ENCODE measurements at places on chromosomes 16 and 17.

- DNase-seq: no peak
These were observed 46.4 kb downstream of the NUP88 start for GRCh38 chr17:5373112-5373511.

DNA sequence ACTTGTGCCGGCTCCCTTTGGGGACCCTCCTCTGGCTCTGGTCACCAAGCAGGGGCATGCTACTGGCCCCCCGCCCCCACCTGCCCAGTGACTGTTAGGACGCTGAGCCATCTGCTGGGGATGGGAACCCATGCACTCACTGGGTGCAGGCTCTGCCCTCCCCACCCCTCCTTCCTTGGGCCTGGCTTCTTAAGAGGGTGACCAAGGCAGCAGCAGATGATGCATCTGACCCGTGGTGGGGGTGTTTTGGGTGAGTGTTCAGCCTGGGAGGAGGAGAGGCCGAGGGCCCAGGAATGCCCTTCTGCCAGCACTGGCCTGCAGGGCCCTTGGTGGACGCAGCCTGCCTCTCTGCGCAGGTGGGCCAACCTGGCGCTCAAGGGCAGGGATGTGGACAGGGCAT, 19.2 kb upstream of the MTSS2 start:
- no peak for DNase-seq

- DNase-seq: no peak
These were observed 11.5 kb downstream of the CFDP1 start for GRCh38 chr16:75421820-75422126.

DNA sequence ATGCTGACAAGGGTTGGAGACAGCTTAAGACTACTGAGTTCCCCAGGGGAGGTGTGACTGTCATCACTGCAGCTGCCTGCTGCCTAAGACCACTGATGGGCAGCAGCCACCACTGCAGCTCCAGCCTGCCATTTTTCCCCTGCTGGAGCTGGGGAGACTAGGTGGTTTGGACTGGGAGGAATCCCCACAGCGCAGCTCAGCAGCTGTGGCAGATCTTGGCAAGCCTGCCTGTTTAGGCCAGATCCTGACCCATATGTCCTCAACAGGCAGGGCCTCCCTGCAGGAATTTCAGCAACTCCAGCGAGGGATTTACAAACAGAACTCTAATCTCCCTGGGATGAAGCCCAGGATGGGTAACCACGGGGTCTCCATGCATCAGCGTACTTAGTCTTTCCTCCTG, 356.4 kb upstream of the TOM1L1 start:
- DNase-seq: no peak

- peak; percentile 75 for DNase-seq
These were observed 668 bp downstream of the USP36 start for GRCh38 chr17:78839762-78840529.

DNA sequence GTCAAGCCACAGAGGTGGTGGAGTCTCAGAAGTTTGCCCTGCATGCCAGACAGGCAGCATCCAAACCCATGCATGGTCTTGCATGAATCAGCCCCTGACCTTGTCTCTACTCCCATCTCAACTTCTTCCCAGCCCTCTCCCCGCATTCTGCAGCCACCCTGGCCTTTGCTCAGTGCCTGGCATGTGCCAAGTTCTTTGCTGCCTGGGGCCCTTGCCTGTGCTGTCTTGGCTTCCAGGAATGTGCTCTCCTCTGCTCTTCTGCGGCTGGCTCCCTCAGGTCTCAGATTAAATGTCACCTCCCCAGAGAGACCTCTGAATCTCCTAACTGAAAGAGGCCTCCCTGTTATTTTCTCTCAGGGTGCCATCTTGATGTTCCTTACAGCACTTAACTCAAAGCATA, 17.6 kb downstream of the DRC3 start:
- no peak for DNase-seq

DNA sequence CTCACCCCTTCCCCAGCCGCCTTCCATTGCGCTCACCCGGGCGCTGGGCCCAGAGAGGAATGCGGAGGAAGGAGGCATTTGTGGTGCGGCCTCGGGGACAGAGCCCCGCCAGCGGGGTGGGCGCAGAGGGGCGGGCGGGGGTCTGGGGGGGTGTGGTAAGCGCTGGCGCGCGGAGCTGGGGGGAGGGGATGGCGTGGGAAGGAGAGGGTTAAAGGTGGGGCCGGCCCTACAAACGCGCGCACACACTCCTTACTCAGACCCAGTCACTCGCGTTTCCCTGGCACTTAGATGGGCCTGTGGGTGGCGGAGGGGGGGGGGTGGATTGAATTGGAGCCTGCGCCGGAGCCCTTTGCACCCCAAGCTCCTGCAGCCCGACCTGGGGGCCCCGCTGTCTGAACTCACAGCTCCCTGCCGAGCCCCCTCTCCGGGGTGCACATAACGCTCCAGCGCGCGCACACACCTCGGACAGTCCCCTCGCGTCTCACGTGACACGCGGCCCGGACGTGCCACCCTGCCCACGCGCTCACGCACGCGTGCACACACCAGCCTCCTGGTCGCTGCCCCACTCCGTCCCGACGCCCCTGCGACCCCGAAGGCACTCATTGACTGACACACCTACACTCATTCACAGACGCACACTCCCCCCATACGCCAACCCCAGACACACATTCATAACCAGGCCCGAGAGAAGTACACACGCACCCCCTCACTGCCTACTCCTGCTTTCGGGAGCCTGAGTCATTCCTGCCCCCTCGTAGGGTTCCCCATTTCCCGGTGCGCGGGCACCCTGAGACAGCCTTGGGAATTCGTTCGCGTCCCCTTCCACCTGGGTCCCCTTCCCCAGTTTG, 844 bp downstream of the TBKBP1 start:
- peak; percentile 70 for DNase-seq

- peak; percentile 41 for DNase-seq
These were observed at the start of gene KATNB1 for GRCh38 chr16:57735755-57736418. Gene KATNB1 (plus strand): TSS chr16:57735770. CDS start chr16:57737244, 1,474 bp downstream.

- DNase-seq: no peak
These were observed 8.9 kb downstream of the HOXB4 start for GRCh38 chr17:48569240-48569582.

- no peak for DNase-seq
These were observed 4.2 kb upstream of the RDM1 start for GRCh38 chr17:35934760-35935159.

GRCh38 chr16:2337431-2338296, 2.9 kb downstream of the ABCA3 start:
- no peak for DNase-seq

GRCh38 chr17:79664930-79665737, 54.3 kb upstream of the RBFOX3 start:
- DNase-seq: peak; percentile 3

- peak; percentile 46 for DNase-seq
These were observed 69.3 kb downstream of the WWP2 start for GRCh38 chr16:69831212-69832123.

GRCh38 chr16:77404775-77405174, 30.1 kb downstream of the ADAMTS18 start:
- no peak for DNase-seq

DNA sequence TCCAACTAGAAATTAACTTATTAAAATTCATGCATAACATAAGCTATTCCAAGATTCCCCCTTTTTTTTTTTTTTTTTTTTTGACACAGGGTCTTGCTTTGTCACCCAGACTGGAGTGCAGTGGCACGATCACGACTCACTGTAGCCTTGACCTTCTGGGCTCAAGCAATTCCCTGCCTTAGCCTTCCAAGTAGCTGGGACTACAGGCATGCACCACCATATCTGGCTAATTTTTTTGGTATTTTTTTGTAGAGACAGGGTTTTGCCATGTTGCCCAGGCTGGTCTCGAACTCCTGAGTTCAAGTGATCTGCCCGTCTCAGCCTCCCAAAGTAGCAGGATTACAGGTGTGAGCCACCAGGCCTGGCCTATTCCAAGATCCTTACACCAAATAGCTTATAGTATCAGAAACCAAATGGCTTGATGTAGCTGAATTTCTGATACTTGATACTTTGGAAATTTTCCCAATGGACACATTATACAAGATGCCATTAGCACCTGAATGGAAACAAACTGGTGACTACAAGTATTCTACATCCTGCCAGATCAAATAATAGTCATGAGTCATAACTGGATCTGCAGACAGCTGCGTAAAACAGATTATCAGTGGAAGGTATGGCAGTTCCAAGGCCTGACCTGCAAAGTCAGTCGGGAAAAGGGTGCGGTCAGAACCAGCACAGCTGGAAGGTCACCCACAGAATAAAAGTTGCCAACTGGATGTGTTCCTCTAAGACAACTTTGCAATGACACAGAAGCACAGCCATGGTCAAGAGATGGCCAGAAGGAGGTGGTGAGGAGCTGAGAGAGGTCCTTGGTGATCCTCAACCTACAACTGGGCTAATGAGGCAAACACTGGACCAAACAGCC, 14.5 kb downstream of the TUBG1 start:
- no peak for DNase-seq

DNA sequence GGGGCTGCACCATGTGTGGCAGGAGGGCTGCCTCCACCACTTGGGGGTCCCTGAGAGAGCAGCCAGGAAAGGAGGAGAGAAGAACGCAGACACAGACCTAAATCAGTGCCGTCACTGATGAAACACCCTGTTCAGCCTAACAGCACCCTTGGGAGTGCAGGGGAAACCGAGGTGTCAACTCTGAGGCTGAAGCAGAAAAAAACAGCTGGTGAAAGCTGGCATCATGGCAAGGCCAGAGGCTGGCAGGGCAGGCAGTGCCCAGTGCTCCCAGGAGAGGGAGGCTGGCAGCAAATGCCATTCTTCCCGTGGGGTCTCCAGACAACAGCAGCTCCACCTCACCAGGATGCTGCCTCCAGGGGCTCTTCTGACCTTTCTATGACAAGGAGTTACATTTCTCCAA, 23.1 kb downstream of the SPHK1 start:
- no peak for DNase-seq

GRCh38 chr17:37417852-37418251, 11.2 kb downstream of the TADA2A start:
- no peak for DNase-seq

- DNase-seq: no peak
These were observed 12.4 kb upstream of the RNF213 start for GRCh38 chr17:80248001-80248893.

- no peak for DNase-seq
These were observed 62.9 kb downstream of the SMURF2 start for GRCh38 chr17:64599187-64599676.

Measured in adipocyte (in vitro differentiated cells).